ENCODE measurements at places on chromosomes 7 and 10. TPM values are rescaled to one million over a fixed set of nuclear protein-coding genes. Genes with fewer than 3 reads are reported as not detected.

DNA sequence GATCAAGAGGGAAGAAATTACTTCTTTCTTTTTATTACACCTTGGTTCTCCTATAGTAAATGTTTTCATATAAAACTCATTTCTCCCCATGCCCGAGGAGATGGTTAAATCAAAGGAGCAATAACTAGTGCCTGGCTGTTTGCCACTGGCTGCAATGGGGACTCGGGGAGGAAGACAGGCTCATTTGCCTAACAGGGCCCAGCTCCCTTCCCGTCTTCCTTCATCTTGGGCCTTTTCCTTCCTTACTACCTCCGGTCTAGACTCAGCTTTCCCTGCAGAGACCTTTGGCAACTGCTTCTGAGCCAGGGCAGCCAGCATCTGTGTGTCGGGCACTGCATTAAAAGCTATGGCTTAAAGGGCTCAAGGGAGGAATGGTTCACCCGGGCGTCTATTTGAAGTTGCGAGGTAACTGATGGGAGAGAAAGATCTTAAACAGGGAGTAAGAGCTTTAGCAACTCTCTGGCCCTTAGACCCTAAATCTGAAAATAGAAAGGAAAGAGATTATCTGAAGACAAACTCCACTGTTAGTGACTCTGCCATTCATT lies 63.5 kb downstream of the CALD1 start:
- no peak overlapping the region for H3K4me3 ChIP-seq
- no peaks in the 10 kb centered on the region for H3K27me3 ChIP-seq
- H3K4me1 ChIP-seq: peaks cover 48% of the 10 kb centered on the region

GRCh38 chr7:3152714-3153113 lies 109.0 kb upstream of the CARD11 start:
- no peak overlapping the region for H3K4me3 ChIP-seq
- no peaks in the 10 kb centered on the region for H3K27me3 ChIP-seq
- H3K27ac ChIP-seq: no peak overlapping the region

GRCh38 chr10:121335386-121335925 lies 262.8 kb downstream of the FGFR2 start:
- no peak for DNase-seq
- no peaks in the 10 kb centered on the region for H3K4me1 ChIP-seq
- no peak overlapping the region for H3K4me3 ChIP-seq
- H3K27ac ChIP-seq: no peak overlapping the region

- H3K27me3 ChIP-seq: no peaks in the 10 kb centered on the region
- H3K36me3 ChIP-seq: no peaks in the 10 kb centered on the region
- peaks cover 11% of the 10 kb centered on the region for H3K4me1 ChIP-seq
- no peak overlapping the region for H3K27ac ChIP-seq
Observed at GRCh38 chr10:118369641-118370205, 27.6 kb upstream of the FAM204A start.

- no peaks in the 10 kb centered on the region for H3K4me1 ChIP-seq
- no peak overlapping the region for H3K27ac ChIP-seq
- no peak overlapping the region for H3K4me3 ChIP-seq
- DNase-seq: no peak
- H3K36me3 ChIP-seq: no peaks in the 10 kb centered on the region
Observed at GRCh38 chr7:45125193-45125904, 13.9 kb upstream of the TBRG4 start.

The TNRC18 gene
- 61.3 TPM for total RNA-seq

All from osteoblast (primary cell).